MCF 10A (cell line): ENCODE measurements at places on chromosomes 1 and 21. TPM values are rescaled to one million over a fixed set of nuclear protein-coding genes. Genes with fewer than 3 reads are reported as not detected.

STIL gene
- total RNA-seq: 8.8 and 12.6 TPM in 2 replicates

PRRC2C gene
- 296 and 298 TPM in 2 replicates for total RNA-seq

- H3K27me3 ChIP-seq: no peaks in the 10 kb centered on the region
- no peak overlapping the region for H3K27ac ChIP-seq
- no peak for DNase-seq
- no peaks in the 10 kb centered on the region for H3K4me1 ChIP-seq
- H3K4me3 ChIP-seq: no peak overlapping the region
- no peaks in the 10 kb centered on the region for H3K36me3 ChIP-seq
Measured at GRCh38 chr1:84048820-84049219, 49.9 kb upstream of the TTLL7 start.

DNA sequence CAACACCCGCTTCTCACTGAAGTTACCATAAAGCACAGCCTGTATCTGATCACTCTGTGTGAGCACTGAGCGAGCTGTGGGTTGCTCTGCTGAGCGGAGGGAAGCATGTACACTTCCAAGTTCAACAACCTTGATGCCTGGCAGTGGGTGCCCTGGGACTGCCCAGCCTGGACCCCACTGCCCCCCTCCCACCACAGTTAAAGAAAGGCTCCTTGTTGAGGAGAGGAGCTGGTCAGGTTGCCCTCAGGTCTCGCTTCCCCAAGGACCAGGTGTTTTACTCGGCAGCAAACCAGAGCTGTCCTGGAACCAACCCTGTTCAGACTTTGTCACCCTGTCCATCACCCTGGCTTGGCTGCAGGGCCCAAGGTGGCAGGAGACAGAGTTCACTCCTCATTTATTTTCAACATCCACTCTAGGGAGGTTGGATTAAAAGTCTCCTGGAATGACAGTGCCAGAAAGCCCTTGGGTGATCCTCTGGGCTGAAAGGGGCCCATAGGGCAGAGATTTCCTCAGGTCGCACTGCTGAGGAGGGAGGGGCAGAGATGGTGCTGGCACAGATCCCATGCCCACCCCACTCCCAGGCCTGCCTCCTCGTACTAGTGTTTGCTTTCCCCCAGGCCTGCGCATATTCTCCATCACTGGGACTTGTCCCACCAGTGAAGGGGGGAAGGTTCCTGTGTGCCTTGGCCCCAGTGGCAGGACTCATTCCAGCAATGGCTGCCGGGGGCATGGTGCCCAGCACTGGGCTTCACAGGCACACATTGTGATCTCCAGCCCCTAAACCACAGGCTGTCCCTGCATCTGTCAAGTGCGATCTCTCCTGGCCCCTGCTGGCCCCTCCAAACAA, 101.7 kb downstream of the TRABD2B start:
- H3K27me3 ChIP-seq: no peaks in the 10 kb centered on the region
- no peak overlapping the region for H3K4me3 ChIP-seq
- DNase-seq: no peak
- peaks cover 13% of the 10 kb centered on the region for H3K4me1 ChIP-seq
- peak overlapping the region; percentile 82 for H3K27ac ChIP-seq

DNA sequence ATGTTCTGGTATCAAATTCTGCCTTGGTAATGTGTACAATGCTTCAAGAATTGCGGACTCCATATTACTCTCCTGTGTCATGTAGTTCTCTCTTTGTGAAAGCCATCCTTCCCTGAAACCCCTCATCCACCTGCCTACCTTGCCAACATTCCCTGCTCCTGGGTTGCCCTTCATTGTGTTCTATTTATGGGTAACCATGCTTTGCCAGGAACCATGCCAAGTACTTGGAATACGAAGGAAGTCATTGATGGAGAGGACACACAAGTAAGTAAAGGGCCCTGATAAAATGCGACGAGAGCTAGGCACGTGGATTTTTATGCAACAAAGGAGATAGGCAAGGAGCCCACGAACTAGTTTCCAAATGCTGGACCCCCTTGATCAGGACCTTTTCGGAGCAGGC, 300.8 kb downstream of the DISC1 start:
- no peak overlapping the region for H3K4me3 ChIP-seq
- no peak for DNase-seq
- no peak overlapping the region for H3K27ac ChIP-seq
- H3K27me3 ChIP-seq: no peaks in the 10 kb centered on the region
